Stimulated activated CD8-positive, alpha-beta memory T cell treated with anti-CD3 and anti-CD28 coated beads, Interleukin-4, amount 100 ng/mL, for 48 hours (primary cell): ENCODE measurements at places on chromosomes 6 and 20.

DNA sequence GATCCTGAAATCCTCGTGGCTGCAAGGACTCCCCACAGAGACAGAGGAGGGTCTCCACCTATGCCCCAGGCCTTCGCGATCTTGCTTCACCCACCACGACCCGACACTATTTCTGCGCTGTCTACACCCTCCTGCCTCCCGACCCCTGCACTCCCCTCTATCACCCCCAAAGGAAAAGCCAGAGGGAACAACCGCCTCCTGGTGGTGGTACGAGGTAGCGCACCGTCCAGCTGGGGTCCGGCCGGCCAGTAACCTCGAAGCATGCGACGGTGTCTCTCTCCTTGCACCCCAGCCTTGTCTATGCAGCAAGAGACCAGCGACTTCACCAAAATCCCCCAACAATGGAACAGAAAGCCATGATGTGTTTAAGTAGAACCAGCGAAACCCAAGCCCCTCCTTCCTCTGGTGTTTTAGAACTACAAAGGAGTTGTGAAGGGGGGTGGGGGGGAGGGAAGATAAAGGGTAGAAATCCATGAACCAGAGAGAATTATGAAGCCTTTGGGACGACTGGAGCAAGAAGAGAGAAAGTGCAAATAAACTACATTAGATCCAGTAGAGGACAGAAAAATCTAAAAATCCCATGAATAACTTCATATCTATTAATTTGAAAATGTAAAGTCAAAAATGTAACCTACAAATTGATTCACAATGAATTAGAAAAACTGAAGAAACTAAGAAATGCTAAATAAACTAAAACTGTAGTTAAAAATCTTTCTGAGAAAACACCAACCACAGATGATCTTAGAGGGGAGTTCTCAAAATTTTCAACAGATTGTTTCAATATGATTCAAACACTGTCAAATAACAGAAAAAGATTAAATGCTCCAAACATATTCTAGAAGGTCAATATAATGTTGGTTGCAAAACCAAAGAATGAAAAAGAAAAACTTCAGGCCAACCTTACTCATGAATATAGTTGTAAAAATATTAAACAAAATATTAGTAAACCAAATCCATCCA, 168.0 kb downstream of the CDK19 start:
- DNase-seq: peak; percentile 40

DNA sequence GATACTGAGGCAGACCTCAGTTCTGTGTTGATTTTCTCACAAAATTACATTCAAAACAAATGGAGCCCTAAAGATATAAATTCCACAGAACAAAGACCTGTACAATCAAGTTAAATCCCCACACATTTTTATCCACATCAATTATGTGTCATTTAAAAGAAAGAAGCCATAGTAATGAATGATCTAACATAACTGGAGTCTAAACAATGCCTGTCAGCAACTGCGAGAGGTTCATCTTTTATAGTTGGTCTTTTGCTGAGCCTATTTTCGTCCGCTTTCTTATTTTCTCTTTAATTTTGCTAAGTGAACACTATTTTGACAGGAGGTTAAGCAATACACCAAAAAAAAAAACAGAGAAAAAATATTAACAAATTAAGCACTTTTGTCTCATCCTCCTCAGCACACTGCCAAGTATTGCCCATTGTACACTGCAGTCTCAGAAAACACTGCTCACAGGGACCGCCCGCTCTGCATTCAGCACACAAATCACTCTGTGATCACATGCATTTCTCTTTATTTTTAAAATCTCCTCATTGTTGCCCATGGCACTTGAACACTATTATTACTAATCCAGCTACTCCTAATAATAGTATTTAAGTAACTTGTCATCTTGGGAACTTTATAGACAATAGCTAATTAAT, 140.8 kb downstream of the BTBD9 start:
- no peak for DNase-seq

- DNase-seq: no peak
These were observed 113.9 kb downstream of the HIVEP1 start for GRCh38 chr6:12126051-12126450.

GRCh38 chr6:106894978-106895702, 79.4 kb downstream of the CD24 start:
- DNase-seq: no peak

- DNase-seq: no peak
These were observed 106.8 kb upstream of the MARCKS start for GRCh38 chr6:113750151-113750855.

DNA sequence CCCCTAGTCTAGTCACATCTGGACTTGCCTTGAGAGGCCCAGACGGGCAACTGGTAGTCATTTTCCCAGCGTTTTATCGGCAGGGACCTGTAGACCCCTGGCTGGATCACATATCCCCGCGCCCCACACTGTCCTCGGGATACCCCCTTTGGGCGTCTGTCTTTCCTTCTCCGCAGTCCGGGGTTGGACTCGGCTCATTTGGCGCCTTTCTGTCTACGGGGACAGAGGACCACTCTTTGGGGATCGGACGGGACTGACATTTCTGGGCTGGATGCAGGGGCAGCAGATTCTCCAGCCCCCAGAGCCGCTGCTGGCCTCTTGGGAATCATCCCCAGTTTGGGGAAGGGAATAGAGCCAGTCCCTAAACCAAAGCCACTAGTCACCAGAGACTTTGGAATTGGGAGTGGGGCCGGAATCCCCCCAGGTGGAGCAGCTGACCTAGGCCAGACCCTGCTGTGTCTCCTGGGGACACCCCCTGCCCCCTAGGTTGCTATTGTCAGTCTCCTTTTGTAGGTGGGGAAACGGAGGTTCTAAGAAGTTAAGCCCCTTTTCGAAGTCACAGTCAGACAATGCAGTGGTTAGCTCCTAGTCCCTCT, 734 bp downstream of the FAM110A start:
- no peak for DNase-seq

DNA sequence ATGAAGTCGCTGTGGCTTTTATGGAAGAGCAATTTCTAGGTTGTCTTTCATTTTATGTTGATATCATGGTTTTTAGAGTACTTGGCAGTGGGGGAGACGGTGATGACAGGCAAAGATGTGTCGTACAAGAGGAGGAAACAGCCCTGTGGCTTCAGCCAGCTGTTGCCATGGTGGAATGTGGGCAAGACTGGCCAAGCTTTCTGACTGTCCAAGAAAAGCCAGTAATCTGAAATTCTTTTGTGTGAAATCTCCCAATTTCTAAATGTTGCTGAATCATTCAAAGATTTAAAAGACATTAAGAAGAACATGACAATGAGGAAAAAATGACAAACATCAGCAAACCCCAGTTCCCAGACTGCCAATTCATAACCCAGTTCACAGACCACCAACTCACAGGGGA, 23.1 kb downstream of the PFDN4 start:
- no peak for DNase-seq
